T-helper 2 cell (primary cell): ENCODE measurements at places on chromosomes 2 and 18.

GRCh38 chr2:62321380-62322289 lies 125.7 kb downstream of the B3GNT2 start:
- DNase-seq, result no peak

GRCh38 chr2:42764901-42765300 lies 966 bp upstream of the OXER1 start:
- no peak for DNase-seq

- DNase-seq, result no peak
Observed at GRCh38 chr2:229096409-229097066, 174.5 kb downstream of the PID1 start.

DNA sequence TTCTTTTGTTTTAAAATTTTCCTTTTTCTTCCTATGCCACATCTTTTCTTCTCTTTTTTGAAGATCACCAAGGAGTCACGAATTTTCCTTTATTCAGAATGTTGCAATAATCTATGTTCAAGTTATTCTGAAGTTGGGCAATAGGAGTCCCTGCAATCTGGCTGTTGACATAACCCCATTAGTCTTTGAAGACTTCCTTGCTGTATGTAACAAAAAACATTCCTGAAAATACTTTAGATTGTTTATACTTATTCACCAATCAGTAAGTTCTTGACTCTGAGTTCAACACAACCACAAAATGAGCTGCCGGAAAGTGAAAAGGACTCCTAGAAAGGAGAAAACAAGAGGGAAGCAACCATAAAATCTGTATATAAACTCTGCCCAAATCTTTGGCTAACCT lies 62.8 kb downstream of the TMEM237 start:
- DNase-seq, result no peak

- no peak for DNase-seq
Observed at GRCh38 chr2:98985905-98986666, 50.1 kb upstream of the CRACDL start.

- no peak for DNase-seq
Observed at GRCh38 chr18:68793951-68794350, 3.9 kb upstream of the CCDC102B start.

DNA sequence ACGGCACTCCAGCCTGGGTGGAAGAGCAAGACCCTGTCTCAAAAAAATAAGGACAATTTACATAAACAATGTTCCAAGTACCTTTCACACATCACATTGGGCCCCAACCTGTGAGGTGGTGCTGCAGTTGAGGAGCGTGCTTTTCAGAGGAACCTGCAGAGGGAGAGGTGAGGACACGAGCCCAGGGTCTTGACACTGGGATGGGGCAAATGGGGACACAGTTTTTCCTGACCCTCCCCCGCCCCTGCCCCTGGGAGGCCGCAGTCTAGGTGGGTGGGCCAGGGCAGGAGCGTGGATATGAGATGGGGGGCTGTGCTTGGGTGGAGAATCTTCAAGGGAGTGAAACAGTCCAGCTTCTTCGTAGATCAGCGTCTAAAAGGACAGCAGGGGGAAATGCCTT lies 112.9 kb downstream of the SEPTIN10 start:
- DNase-seq, result no peak

GRCh38 chr2:198471291-198471690 lies 666.9 kb downstream of the PLCL1 start:
- no peak for DNase-seq

DNA sequence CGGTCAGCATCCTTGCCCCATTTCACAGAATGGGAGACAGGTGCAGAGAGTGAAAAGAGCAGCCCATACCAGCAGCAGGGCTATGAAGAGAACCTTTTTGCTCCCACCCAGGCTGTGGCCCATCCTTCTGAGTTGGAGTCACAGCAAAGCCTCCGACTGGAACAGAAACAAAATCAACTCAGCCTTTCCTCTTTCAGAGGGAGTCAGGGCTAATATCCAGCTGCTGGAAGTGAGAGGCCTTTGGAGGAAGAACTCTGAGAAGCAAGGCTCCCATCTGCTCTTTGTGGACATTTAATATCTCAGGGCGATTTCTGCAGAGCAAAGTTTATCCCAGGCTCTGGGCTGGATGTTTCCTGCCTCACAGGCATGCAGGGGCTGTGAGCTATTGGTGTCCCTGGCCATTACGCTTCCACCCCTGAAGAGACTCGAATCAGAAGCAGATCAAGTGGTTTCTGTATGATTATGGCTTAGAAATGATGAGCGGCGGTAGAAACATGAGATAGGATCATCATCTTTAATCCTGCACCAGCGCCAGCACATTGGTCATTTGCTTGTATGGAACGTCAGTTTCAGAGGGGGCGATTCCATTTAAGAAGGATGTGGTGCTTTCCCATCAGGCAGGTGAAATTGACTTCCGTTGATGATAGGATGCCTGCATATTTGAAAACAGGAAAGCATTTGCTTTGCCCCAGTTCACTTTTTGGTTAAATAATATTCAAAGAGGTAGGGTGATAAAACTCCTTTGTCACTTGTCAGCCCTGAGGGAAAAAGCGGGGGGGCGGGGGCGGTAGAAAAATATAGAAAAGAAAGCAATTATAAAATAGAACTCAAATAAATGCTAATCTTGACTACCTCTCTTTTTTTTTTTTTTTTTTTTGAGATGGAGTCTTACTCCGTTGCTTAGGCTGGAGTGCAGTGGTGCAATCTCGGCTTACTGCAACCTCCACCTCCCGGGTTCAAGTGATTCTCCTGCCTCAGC lies 152.4 kb downstream of the LRRC30 start:
- DNase-seq, result no peak
